ENCODE measurements at places on chromosomes 6 and 20. TPM values are rescaled to one million over a fixed set of nuclear protein-coding genes. Genes with fewer than 3 reads are reported as not detected.

DNA sequence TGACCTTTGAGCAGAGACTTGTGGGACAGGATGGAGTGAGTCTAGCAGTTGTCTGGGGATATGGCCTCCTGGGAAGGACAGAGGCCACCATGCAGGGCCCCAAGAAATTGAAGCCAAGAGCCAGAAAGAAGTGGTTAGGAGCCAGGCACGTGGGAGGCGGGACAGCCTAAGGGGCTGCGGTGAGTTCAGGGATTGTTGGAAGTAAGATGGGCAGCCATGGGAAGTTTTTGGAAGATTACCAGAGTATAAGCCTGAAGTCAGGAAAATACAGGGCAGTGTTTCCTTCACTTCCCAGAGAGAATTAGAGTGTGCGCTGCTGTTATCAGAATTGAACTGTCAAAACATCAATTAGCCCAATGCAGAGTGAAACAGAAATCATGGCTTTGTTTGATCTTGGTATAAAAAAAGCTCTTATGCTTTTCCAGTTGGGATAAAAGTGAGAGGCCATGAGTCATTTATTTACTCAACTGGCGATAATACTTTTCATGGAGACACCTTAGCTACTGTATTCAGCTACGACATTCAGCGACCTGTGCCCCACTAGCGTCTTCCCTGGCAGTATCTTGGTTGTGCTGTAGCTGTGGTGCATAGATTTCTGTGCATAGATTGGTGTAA, 66.9 kb downstream of the PHACTR2 start:
- H3K27ac ChIP-seq = peak overlapping the region; percentile 92
- H3K36me3 ChIP-seq = no peaks in the 10 kb centered on the region
- H3K4me1 ChIP-seq = peaks cover 51% of the 10 kb centered on the region
- DNase-seq = no peak

Gene ABT1
- total RNA-seq = 27.4 TPM

Gene KCNS1
- total RNA-seq = not detected

Gene C6orf52
- total RNA-seq = 2.2 TPM

Measured in SJSA1 (cell line).